Hematopoietic multipotent progenitor cell treated with erythropoietin and hydrocortisone succinate and interleukin-3 and kit ligand, for 6 days (in vitro differentiated cells): ENCODE measurements at places on chromosomes 1 and 21.

DNA sequence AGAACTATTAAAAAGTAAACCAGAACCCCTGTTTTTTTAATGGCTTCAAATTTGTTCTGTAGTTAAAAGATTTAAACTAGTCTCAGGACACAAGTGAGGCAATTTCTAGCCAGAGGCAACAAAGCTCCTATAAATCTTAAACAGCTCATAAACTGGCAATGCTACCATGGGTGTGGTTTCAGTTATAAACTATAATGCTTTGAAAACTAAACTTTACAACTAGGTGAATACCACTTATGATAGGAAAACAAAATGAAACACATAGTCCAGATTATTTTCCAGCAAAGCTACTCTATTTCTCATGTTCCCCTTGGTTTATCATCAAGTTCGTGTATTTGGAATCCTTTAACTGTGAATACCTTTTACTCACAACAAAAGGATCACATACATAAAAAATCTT lies 282.5 kb downstream of the VAV3 start:
- DNase-seq = no peak

DNA sequence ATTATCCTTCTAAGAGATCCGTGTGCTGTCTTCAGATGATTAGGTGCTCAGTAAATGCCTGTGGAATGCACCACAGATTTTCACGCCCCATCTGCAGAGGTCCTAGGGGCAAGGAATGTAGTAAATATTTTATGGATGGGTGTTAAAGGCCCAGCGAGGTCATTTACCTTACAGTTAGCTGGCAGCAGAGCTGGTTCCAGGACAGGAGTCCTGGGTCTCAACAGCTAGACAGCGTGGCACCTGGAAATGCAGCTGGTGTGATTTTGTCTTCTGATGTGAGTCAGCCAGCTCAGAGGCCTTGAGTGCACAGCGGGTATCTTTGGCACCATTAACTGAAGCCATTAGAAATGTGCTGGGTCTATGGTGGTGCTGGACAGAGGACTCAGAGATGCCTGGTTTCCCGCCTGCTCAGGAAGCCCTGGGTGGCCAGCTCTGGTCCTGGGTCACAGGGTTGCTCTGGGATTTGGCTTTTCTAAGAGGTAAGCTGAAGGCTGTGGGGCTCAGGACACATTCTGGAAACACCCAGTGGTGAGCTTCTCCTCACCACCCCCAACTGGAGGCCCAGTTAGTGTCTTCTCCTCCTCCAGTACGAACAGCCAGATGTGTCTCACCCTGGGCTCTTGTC lies 65.5 kb downstream of the DDX20 start:
- DNase-seq = no peak

- DNase-seq = no peak
Observed at GRCh38 chr1:232263452-232263851, 366.5 kb downstream of the SIPA1L2 start.

- no peak for DNase-seq
Observed at GRCh38 chr1:161261261-161262235, 3.0 kb downstream of the PCP4L1 start.

DNA sequence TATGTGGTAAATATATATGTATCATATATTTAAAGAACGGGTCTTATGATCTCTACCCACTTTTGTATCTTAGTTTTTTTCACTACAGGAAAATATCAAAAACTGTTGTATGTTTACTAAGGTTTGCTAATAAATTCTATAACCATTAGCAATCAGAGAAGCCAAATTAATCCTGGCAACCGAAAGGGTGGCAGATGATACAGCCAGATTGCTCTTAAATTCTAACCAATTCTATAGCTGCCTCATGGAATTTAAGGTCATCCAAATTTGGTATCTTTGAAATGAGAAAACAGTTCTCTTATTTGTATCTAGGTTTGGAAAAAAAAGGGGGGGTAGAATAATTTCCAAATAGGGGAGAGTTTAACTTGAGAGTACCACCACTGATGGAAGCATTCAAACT lies 591.2 kb downstream of the SMYD3 start:
- DNase-seq = no peak

- peak; percentile 65 for DNase-seq
Observed at GRCh38 chr1:31663622-31664452, 19.2 kb upstream of the PEF1 start.
